ENCODE measurements at places on chromosomes 2 and 18.
A peak's percentile ranks its signal among the peaks of the same experiment; 100 is the strongest.

DNA sequence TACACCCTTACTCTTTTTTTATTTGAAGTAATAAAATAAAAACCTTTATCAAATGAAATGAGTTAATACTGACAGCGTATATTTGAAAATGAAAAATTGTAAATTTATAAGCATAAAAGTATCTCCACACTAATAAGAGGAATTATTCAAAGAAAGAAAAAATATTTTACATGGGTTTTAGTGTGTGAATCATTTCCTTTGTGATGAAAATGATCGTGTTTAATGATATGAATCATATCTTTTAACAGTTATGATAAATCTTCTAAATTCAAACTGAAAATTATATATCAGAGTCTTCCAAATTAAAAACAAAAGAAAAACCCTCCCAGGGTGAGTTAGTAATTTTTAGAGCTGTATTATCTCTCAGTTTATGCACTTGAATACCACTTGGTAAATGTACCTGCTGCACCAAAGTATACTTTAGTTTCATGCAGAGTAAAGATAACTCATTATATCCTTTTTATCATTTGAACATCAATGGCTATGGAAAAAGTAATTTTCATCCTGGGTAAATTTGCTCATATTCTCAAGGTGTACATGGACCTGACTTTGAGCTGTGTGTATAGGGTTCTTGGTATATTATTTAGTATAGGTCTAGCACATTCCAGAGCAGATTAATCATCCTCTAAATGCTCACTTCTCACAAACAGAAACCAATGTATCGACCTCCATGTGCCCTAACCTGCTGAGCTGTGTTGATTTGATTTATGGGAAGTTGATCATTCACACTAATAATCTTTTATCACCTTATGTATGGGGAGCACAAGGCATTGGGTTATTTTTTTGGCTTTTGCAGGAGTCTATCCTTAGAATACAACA lies 98.7 kb upstream of the VWC2L start:
- peak; percentile 19 for DNase-seq

DNA sequence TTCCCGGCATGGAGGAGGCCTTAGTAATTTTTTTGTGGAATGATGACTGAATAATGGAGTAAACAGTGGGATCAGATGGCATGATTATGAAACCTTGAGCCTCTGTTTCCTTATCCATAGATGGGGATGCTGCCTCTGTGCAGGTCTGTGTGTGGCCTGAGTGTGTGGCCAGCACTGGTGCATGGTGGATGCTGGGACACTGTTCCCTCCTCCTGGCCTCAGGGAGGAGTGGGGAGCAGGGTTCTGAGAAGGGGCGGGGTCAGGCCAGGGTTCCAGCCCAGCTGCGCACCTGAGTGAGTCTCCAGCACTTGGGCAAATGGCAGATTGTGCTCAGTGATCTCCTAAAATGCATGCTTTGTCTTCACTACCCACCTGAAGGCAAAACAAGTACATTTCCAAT lies 66.4 kb downstream of the DCDC2C start:
- no peak for DNase-seq

- no peak for DNase-seq
Measured at GRCh38 chr2:238599549-238600505, 173.1 kb downstream of the ASB1 start.

- no peak for DNase-seq
Measured at GRCh38 chr2:27184115-27184514, 27.7 kb upstream of the ATRAID start.

- DNase-seq: no peak
Measured at GRCh38 chr2:18690342-18690741, 101.0 kb upstream of the NT5C1B start.

GRCh38 chr2:178275600-178275999 lies 81.3 kb downstream of the OSBPL6 start:
- DNase-seq: no peak

DNA sequence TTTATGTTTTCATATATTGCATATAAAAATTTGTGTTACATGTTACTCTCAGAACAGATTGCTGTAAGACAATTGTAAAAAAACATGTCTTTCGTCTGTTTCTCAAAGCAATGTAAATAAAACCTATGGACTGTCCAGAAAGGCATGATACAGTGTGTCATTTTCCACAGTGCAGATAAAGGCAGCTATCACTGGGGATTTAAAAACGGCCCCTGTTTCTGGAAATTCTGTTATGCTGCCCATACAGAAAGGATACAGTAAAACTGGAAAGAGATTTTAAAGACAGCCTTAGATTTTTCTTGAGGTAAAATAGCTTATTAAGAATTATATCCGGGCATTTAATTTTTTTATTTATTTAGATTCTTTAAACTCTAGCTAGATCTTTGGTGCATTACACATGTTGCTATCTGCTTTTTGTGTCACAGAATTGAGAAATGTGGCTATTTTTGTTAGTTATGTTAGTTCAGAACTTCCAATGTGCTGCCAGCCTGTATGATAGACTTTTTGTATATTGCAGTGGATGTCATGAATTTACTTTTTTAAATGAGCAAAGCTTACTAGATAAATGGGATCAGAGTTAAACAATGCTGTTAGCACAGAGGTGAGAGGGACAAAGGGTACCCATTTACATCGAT lies 859 bp upstream of the INO80D start:
- DNase-seq: no peak

GRCh38 chr2:101400048-101400447 lies 12.7 kb upstream of the CREG2 start:
- no peak for DNase-seq

DNA sequence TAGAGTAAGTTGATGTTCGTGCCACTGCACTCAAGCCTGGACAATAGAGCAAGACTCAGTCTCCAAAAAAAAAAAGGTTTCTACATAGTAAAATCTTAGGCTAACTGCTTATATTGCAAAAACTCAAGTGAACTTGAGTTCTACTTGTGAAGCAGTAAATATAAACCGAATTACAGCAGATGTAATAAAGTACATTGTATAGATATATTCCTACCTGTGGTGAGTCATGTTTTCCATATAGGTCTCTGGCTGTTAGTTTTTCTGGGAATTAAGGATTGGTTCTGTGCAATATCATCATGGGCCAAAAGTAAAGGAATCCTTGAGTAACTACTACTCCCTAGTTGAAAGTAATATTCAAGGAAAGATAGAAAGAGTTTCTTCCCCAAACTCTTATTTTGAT lies 159.9 kb downstream of the DYM start:
- DNase-seq: no peak

- no peak for DNase-seq
Measured at GRCh38 chr2:50641633-50642032, 390.3 kb downstream of the NRXN1 start.

GRCh38 chr2:109110170-109110569 lies 18.8 kb upstream of the SH3RF3 start:
- DNase-seq: no peak

DNA sequence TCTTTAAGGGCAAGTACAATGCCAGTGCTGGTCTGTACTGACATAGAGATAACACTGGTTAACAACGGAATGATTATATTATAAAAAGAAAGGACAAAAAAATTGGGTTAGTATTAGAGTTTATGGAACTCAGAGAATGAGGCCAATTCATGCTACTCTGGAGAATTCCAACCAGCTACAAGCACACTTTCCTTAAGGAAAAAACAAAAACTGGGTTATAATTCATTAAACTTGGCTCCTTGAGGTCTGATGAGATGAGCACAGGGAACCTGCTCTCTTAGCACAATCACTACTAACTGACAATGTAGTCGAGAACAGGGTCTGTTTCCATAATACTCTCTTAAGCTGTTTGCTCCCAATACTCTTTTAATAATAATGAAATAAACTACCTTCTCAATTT lies 165.3 kb downstream of the NRXN1 start:
- DNase-seq: no peak

DNA sequence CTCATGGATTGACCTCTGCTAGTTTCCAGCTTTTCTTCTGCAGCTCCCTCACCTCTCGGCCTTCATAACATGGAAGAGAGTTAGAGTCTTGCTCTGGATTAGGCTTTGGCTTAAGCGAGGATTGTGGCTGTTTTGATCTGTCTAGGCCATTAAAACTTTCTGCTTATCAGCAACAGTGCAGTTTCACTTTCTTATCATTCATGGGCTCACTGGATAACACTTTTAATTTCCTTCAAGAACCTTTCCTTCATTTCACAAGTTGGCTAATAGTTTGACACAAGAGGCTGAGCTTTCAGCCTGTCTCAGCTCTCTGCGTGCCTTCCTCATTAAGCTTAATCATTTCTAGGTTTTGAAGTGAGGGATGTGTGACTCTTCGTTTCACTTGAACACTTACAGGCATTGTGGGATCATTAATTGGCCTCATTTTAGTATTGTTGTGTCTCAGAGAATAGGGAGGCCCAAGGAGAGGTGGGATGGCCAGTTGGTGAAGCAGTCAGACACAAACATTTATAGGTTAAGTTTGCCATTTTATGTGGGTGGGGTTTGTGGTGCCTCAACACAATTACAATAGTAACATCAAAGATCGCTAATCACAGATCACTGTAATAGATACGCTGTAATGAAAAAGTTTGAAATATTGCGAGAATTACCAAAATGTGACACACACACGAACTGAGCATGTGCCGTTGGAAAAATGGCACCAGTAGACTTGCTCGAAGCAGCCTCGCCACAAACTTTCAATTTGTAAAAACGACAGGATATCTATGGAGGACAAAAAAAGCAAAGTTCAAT lies 129.3 kb downstream of the ZNF236 start:
- no peak for DNase-seq
